ENCODE measurements at places on chromosomes 1 and 21. TPM values are rescaled to one million over a fixed set of nuclear protein-coding genes. Genes with fewer than 3 reads are reported as not detected.

DNA sequence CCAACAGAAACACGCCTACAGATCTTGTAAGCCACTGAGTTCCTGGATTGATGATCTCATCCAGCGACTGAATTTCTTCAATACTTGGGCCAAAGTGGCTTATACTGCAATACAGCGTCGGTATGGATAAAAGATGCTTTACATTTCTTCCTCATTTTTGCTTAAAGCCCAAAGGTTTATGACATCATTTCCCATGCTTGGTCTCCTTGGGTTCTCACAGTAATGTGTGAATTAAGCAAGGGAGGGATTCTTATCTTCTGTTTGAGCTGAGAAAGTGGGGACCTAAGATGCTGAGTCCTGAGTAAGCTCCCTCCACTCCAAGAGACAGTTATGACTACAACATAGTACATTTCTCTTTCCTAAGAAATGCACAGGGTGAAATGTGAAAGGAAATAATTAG is 39.5 kb downstream of the LBR start:
- DNase-seq, result no peak

C4BPB gene
- not detected for total RNA-seq

OR2L3 gene
- total RNA-seq, result not detected

- DNase-seq, result no peak
These were observed 111.2 kb upstream of the PPM1J start for GRCh38 chr1:112826217-112826944.

- DNase-seq, result no peak
These were observed 1.8 kb upstream of the FNDC10 start for GRCh38 chr1:1601564-1602303.

- no peak for DNase-seq
These were observed 52.2 kb downstream of the KIRREL1 start for GRCh38 chr1:158045639-158046038.
